ENCODE measurements at places on chromosomes 11 and 22.
A peak's percentile ranks its signal among the peaks of the same experiment; 100 is the strongest.

DNA sequence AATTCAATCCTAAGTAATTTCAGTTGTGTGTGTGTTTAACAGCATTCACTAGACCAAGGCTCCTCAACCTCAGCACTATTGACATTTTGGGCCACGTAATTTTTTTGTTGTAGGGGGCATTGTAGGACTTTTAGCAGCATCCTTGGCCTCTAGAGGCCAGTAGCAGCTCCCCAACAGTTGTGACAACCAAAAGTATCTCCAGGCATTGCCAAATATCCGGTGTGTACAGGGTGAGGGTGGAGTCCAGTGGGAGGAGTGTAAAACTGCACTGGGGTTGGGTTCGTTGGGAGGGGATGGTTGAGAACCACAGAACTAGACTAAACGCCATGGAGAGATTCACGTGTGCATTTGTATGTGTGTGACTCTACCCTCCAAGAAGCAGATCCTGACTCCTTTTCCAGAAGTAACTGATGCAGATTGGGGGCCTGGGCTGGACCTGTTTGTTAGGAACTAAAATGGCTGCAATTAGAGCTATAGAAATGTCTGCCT, 5.9 kb upstream of the PHF21A start:
- DNase-seq, result no peak

- no peak for DNase-seq
These were observed 78.8 kb downstream of the TNRC6B start for GRCh38 chr22:40256516-40256915.

DNA sequence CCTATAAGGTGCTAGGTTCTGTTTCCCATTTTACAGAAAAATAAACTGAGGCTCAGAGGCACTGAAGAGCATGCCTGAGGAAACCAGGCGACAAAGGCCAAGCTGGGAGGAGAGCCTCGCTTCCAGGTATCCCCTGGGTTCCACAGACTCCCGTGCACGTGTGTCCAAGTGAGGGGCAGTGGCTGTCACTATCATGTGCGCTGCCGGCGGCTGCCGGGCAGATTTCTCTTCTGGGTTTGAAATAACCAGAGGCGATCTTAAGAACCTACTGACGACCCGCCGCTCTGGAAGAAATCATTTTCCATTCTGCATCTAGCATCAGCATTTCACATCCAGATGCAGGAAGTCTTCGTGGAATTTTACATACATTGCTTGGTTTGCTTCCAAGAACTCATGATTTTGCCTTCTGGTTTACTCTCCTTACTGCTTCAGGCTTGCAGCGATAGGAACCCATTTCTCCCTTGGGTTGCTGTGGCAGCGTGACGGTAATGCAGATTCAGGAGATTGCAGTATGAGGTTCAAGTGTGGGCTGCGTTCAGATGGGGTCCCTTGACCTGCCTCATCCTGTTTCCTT, 28.6 kb downstream of the ARHGAP8 start:
- DNase-seq, result no peak

DNA sequence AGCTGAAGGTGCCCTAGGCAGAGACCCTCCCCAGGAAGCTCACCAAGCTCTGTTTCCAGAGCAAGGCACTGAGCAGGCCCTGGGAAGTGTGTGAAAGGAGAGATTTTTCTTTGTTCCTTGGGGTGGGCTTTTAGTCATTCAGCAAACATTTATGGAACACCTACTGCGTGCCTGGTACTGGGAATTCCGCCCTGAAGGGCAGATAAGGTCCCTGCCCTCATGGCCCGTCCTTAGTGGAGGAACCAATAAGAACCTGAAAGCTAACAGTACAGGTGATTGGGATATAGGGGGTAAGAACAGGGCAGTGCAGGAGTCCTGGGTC, 3.9 kb downstream of the TMEM134 start:
- DNase-seq, result no peak

DNA sequence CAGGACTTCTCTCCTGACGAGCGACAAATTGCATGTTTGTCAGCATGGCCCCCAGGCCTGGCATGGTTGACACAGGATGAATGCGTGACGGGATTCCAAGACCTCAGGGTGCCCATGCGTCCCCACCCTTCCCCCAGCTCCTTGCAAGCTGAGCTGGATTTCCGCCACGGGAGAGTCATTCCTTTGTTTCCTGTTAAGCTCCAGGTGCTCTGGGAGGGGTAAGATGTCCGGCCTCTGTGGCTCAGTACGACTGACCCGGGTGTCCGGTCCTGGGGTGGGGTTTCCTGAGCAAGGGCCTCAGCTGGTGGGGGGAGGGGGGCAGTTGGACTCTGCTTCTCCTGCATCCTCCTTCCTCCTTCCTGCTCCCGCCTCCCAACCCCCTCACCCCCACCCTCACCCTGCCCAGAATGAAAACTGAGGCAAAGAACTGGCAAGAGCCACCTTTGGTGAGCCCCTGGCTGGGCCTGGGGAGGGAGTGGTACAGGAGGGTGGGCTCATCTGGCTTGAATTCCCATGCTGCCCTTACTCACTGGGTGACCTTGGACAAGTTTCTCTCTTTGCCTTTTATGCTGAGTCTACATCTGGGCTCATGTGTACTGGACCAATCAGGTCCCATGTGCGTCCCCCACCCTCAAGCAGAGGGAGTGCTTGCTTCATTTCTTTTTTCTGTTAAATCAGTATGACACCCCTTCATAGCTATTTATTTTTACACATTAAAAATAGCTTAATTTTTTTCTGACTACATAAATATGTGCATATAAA, 2.5 kb downstream of the CDC42EP2 start:
- no peak for DNase-seq

DNA sequence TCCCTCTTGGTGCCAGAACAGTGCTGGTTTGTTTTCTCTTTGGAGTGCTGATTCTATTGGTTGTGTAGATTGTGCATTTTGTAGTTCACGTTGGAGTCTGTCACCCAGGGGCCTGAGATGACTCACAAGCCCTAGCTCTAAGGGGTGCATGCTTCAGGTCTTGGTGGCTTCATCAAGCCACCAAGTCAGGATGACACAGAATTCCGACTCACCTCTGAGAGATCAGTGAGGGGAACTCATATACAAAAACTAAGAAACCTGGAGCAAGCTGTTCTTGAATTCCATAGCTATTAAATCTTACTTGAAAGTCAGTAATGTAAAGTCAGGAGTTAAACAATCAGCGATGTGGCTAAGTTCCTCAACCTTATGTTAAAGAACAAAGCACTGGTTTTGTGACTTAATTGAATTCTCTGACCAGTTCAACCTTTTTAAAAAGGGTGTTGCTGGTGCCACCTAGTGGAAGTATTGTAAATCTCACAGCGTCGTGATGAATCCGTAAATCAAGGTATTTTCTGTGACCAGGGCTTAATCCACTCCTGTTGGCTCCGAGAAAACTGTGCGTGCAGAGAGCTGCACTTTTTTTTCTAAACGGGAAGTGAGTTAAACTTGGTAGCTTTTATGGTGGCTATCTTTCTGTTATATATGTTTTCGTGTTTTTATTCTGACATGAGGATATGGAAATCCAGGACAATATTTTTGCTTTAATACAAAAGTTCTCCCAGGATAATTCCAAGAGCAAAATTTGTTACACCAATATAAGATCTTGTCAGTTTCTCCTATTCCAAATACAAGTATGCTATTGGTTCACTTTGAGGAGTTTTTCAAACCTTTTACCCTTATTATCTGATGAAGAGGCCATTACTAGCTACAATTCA, 14.6 kb downstream of the MMP13 start:
- DNase-seq, result peak; percentile 2

- no peak for DNase-seq
These were observed 94.2 kb upstream of the FAT3 start for GRCh38 chr11:92130421-92130831.

DNA sequence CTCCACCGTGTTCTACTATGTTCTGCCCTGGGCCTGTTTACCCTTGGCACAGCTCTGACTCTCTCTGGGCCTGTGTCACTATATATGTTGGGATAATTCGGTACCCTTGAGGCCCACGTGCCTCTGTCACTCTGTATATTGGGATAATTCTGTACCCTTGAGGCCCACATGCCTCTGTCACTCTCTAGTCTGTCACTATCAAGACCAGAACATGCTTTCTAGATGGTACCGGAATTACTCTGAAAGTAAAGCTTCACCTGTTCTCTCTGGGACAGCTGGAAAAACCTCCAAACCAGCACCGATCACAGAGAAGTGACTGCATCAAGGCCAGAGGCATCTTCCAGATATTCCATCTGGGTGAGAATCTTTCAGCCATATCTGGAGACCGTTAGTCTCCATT, 9.3 kb upstream of the FCHSD2 start:
- DNase-seq, result no peak

- peak; percentile 16 for DNase-seq
These were observed 55.0 kb upstream of the USP47 start for GRCh38 chr11:11786771-11787170.

DNA sequence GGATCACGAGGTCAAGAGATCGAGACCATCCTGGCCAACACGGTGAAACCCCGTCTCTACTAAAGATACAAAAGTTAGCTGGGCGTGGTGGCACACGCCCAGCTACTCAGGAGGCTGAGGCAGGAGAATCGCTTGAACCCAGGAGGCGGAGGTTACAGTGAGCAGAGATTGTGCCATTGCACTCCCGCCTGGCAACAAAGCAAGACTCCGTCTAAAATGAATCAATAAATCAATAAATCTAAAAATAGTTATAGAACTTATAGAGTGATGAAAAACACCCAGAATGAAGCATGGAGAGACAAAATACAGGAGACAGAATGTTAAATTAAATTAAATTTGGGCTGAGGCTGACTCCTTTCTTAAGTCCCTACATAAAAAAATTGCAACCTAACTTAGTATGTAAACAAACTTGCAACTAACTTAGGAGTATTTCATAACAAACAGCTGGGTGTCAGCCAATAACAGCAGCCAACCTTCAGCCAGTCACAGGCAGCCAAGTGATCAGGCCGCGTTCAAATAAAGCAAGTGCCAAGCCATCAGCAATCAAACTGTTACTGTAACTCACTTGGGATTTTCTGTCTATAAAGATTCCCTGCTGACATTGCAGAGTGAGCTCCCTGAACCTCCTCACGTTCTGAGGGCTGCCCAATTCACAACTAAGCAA, 7.3 kb upstream of the TP53AIP1 start:
- no peak for DNase-seq

DNA sequence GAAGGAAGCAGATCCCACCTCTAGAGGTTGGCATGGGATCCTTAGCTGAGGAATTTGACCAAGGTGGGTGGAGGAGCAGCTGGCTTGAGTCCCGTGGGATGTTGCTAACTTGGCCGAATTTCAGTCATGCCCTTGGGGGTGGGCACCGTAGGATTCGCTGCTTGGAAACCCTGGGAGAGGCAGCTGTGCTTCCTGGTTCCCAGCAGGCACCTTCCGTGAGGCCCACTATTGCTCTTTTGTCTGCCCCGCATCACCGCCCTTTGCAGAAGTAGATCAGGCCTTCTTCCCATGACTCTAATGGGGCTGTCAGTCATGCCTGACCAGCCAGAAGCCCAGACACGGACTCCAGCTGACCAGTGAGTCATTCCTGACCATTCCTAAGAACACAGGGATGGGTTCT, 292.3 kb upstream of the SYN3 start:
- no peak for DNase-seq

GRCh38 chr11:79262221-79262620, 178.6 kb downstream of the TENM4 start:
- DNase-seq, result no peak

DNA sequence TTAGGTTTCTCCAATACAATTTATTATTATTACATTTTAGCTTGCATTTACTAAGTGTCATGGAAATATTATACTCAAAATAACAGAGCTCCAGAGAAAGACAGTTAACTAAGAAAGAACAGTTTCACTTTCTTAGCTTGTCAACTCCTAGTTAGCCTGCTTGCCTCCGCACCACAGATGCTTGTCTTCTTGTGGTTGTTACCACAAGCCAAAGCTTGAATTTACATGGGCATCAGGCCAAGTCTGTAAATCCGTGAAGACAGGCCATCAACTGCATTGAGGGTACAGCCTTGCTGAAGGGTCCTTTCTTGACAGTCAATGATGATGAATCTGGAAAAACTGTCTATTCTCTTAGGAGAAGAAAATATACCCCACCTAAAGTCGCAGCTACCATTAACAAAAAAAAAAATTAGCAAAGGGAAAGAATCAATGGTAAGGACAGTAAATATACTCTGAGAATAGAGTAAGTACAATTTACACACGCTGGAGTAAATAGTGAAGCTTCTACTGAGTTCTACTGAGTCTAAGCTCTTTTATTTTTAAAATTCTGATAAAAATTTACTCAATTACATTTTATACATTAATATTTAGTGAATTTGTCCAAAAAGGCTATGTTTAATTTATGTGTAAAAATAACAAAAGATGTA, 15.6 kb upstream of the DENND5A start:
- no peak for DNase-seq

GRCh38 chr11:26142891-26143290, 189.0 kb upstream of the ANO3 start:
- DNase-seq, result no peak

- no peak for DNase-seq
These were observed 36.7 kb upstream of the CLMP start for GRCh38 chr11:123231777-123232176.

GRCh38 chr11:45915446-45915845, 2.2 kb downstream of the PEX16 start:
- DNase-seq, result no peak

Measured in cerebellum (tissue), 4 donors.